Astrocyte of the cerebellum (primary cell): ENCODE measurements at places on chromosomes 5 and 9.
A peak's percentile ranks its signal among the peaks of the same experiment; 100 is the strongest.

DNA sequence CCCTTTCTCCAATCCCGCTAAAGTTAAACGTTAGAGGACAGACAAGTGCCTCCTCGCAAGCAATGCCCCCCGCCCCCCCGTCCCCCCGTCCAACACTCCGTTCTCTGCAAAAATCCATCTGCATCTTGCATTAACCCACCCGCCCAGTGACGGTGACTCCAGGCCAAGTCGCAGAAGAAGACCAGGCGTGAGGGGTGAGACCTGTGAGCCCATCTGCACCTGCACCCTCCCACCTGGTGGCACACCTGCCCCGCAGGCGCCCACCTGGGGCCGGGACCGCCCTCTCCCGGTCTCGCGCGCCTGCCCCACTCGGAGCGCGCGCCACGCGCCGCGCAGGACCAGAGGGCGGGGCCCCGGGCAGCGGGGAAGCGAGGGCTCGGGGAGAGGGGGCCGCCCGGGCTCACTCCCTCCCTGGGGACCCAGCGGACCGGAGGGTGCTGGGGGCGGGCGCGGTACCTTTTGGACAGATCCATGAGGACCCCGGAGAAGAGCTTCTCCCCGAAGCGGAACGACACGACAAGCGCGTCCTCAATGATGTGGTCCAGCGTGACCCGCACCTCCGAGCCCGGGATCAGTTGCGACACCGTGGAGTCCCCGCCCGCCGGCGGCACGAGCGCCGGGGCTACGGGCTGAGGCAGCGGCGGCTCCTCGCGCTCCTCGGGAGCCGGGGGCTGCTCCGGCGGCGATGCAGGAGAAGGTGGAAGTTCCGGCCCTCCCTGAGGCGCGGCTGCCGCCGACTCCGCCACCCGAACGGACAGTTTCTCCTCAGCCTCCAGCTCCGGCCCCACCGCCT lies 705 bp downstream of the PWWP2A start:
- no peak for DNase-seq

DNA sequence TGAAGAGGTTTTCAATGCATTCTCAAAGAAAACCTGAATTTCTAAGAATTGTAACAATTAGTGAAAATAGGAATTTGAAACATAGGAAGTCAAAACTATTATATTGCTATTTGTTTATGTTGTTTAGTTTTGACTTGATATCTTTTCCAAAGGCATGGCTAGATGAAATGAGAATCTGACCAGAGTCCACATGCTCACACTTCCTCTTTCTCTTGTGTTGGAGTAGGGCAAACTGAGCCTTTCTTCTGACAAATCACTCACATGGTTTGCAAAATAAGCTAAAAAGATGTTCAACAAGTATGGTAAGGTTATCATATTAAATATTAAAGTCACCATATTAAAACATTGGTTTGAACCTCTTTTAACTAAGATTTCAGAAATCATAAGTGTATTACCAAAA lies 512.6 kb downstream of the ISL1 start:
- DNase-seq = no peak

GRCh38 chr5:76149636-76150035 lies 66.5 kb downstream of the SV2C start:
- DNase-seq = no peak

DNA sequence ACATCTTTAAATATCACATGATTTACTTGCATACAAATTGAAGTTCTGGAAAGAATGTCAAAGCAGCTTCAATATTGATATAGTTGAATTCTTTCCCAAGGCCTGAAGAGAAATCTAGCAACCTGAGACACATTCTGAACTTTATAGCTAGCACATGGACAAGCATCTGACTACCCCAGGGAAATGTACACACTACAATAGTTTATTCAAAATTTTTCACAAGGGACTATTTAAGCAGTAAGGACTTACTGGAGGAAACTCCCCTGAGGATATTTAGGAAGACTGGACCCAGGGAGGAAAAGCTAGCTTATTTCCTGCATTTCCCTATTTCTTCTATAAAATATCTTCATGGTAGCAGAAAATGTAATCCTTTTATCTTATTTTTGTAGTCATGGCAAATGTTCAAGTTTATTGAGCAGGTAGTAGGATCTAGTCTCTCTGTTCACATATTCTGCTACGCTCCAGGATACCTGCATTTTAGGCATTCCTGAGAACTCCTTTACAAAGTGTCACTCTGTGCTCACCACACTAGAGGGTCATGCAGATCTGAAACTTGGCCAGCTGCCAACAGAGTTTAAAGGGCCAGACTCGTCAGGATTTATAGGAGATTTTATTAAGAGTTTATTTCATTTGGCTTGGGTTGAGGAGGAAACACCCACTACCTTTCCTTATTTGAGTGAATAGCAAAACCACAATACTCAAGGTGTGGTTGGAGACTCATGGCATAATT lies 348.4 kb upstream of the FTMT start:
- peak; percentile 6 for DNase-seq

- DNase-seq = peak; percentile 15
Observed at GRCh38 chr5:157076558-157076957, 17.6 kb upstream of the HAVCR1 start.

DNA sequence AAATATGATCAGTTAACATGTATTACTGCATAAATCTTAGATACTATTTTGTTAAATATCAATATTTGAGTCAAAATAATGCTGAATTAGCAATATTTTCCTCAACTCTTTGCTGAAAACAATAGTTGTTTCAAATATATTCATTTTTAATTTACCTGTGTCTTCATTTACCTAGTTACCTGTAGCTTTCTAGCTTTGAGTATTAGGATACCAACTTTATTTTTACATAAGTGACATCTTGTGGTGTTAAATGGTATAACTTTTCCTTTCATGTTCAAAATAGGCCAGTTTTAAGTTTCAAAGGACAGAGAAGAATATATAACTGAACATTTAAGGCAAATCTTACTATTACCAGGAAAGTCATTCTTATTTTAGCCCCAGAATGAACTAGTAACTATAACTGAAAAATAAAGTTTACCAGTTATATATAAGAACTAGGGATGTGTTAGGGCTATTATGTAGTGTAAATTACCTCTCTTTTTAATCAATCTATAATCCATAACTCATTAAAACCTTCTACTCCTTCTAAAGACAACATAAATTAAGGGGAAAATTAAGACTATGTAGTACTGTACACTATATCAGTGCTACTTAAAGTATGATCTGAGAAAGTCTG lies 25.3 kb downstream of the AP3B1 start:
- DNase-seq = no peak

GRCh38 chr5:152118676-152119470 lies 194.2 kb upstream of the GLRA1 start:
- DNase-seq = no peak

DNA sequence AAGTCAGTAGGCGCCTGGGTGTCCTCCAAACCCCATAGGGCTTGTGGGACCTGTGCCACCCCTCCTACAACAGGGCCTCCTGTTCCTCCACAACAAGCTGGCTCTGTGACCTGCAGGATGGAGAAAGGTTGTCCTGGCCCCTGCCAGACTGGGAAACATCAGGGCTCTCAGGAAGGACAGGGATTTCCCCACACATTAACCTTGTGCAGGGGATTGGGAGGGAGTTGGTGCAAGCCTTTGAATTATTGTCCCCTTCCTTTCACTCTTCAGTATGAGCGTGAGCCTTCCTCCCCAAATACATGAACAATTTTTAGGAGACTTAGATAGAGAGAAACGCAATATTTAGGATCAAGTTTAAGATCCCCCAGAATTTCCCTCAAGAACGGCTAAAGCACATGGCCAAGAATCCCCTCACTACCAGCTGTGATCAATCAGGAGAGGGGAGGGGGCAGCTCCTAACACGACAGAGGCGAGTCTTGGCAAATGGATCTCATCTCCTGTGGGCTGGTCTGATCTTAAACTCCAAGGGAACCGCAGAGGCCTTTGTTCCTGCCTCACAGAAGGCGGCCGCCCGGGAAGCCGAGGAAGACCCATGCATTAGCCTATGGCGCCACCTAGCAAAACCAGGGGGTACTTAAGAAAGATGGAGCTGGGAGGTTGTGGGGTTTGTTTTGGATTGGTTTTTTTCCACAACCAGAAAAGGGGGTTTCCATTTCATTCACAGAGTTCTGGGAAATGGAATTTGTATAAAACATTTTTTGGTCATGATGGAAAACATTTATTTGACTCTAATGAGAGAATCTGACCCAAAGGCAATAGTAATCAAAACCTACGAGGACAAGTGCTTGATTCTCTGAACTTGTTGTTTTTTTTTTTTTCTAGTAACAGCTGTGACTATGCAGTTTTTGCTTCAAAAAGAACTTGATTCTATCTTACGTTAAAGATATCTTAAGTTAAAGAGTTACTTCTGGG lies 36.1 kb upstream of the OSMR start:
- peak; percentile 88 for DNase-seq

DNA sequence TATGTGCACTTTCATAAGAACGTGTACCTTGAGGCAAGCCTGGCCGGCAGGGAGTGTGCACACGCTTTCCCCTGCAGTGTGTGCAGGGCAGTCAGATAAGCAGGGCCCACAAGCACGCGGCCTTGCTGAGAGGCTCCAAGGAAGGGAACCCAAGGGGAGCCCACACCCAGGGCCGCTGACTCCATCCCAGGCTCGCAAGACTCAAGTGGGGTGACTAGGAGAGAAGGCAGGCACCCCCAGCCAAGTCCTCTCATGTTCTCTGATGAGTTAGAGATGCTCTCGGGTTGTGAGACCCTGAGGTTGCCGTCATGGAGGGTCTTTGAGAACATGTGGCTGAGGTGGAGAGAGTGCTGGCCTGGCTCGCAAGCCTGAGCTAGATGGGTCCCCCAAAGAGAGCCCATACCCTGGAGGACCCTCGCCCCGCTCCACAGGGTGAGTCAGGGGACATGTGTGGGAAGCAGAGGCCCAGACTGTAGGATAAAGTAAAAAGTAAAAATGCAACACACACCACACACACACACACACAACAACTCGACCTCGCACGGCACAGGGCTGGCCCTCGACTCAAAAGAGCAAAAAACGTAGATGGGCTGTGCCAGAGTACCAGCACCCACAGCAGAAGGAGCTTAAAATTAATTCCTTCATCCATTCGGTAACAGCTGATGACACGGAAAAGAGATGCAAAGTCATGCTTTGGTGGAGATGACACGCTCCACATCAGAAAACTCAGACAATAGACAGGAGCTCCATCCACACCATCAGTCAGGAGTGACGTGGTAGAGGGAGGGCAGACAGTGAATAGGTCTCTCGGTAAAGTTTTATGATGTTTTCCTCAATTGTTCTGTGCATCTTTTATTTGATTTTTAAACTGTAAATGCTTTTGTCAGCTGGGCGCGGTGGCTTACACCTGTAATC lies 54.8 kb upstream of the NKD2 start:
- no peak for DNase-seq

- no peak for DNase-seq
Observed at GRCh38 chr5:134892282-134892681, 12.6 kb upstream of the PCBD2 start.

DNA sequence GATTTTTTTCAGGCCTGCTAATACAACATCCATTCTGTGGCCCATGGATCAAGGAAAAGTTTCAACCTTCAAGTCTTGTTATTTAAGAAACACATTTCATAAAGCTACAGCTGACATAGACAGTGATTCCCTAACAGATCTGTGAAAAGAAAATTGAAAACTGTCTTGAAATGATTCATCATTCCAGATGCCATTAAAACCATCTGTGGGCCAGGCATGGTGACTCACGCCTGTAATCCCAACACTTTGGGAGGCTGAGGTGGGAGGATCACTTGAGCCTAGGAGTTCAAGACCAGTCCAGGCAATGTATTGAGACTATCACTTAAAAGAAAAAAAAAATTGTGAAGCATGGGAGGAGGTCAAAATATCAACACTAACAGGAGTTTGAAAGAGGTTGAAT lies 6.0 kb downstream of the RAPGEF6 start:
- no peak for DNase-seq

DNA sequence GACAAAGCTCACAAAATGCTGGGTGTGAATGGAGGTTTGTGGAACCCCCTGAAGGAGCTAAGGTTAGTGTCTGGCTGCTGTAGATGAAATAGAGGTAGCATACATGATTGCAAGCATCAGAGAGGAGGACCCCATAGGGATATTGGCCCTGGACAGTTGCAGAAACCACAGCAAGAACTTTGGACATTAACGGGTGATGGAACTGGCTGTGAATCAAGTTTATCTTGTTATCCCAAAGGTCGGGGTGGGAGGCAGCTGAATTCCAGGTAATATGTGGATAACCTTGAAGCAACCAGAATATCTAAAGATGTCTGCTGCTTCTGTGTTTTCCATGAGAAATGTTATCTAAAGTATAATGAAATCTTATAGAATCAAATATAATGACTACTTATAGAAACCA lies 447.7 kb downstream of the ZSWIM6 start:
- DNase-seq = no peak

- no peak for DNase-seq
Observed at GRCh38 chr9:126860757-126861466, 473 bp downstream of the ZBTB34 start.

DNA sequence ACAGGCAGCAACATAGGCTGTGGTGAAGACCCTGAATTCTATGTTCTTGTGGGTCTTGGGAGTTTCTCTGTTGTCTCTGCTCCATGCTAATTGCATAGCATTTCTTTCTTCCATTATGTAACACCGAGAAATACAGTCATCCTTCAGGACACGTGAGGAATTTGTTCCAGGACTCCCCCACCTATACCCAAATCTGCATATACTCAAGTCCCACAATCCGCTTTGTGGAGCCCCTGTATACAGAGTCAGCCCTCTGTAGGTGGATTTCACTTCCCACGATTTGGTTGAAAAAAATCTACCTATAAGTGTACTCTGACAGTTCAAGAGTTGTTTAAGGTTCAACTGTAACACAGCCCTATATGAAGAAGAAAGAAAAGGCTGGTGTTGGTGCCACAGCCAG lies 22.1 kb downstream of the ANKRD33B start:
- no peak for DNase-seq

GRCh38 chr9:72949918-72950325 lies 2.9 kb downstream of the ALDH1A1 start:
- no peak for DNase-seq

DNA sequence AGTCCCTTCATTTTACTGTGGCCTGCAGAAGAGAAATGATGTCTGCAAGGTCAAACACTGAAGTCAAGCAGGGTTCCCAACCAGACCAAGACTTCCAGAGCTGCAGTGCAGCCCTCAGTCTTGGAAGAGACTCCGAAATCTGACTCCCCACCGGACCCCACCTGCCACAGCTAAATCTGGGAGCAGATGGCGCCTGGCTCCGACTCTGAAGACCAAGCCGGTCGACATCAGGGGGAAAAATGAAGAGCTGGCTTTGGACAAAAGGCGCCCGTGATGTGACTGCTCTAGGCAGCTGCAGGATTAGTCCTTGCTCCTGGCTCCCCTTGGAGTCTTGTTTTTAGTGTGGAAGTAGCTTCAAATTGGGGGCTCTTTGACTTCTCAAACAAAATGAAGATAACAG lies 72.4 kb upstream of the ZNF622 start:
- no peak for DNase-seq

- DNase-seq = no peak
Observed at GRCh38 chr5:103036601-103037000, 83.3 kb downstream of the GIN1 start.

DNA sequence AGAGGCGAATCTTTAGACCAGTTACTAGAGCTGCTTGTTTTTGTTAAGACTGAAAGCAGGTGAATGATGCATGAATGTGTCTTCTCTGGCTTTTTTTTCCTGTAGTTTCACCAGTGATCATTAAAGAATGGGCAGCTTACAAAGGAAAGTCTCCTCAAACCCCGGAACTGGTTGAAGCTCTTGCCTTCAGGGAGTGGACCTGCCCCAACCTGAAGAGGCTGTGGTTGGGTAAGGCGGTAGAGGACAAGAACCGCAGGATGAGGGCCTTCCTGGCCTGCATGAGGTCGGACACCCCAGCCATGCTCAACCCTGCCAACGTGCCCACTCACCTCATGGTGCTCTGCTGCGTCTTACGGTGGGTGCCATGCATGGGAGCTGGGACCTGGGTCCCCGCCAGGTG lies 33.3 kb upstream of the PHF2 start:
- no peak for DNase-seq

GRCh38 chr9:22700171-22700570 lies 253.5 kb downstream of the DMRTA1 start:
- no peak for DNase-seq
